ENCODE measurements at places on chromosomes 1 and 21.

GRCh38 chr1:43427941-43428340, 25.8 kb downstream of the HYI start:
- no peak for DNase-seq

GRCh38 chr1:21066356-21067012, 110.2 kb downstream of the EIF4G3 start:
- no peak for DNase-seq

GRCh38 chr1:2346691-2347408, 44.5 kb downstream of the MORN1 start:
- DNase-seq, result no peak

GRCh38 chr1:32540605-32541004, 1.4 kb downstream of the ZBTB8A start:
- DNase-seq, result no peak

DNA sequence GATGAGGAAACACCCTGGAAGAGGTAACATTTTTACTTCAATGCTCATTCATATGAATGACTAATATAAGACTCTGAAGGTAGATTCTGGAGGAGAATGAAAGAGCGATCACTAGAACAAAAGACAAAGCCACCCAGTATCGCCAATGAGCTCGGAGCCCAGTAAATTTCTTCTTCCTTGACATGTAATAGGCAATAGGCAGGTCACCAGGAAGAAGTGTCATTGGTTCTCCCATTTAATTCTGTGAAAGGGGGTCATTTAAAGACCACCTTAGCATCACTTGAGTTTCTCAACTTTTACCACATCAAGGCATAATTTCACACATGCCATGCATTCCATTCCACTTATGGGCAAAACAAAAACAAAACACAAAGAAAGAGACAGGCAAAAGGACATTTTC, 7.9 kb downstream of the TNFSF18 start:
- DNase-seq, result no peak

Data from stimulated activated CD4-positive, alpha-beta T cell treated with anti-CD3 and anti-CD28 coated beads, Interleukin-12 subunit alpha, Interleukin-12 subunit beta, amount 100 ng/mL, for 24 hours (primary cell).